ENCODE measurements at places on chromosomes 5 and 9.

DNA sequence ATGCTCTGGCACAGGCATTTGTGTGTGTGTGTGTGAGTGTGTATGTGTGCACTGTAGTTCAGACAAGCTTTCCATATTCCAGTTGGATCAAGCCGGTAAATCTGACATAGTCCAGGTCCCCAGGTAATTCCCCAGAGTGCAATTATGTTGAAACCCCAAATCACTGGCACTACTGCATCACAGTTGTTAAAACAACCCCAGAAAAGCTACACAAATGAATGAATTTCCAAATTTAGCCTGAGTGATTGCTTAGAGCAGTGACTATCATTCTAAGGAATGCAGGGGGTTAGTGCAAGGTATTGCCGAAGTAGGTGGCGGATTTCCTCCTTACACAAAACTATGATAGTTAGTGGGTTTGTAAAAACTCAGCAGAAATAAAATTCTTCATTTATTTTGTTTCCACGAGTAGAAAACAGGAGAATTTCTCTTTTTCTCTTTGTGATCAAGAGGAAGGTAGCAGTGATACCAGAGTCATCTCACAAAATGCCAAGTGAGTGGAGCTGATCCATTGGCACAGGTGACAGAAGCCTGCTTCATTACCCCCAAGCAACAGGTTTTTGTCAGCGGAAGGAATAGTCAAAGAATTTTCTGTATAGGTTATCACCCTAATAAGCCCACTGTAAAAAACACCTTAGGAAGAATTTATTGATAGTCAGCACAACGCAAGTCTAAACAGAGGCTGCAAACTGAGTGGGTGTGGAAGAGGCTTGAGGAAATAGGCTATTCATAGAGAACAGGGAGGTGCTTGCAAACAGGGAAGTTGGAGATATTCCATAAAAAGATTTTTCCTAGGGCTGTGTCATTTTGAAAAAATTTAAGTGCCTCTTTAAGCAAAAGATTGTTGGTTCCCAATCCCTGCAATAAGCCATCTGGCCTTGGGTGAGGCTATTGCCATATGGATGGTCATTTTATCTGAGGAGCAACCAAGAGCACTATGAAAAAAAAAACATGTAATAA, 385.1 kb downstream of the CHSY3 start:
- no peak for DNase-seq

DNA sequence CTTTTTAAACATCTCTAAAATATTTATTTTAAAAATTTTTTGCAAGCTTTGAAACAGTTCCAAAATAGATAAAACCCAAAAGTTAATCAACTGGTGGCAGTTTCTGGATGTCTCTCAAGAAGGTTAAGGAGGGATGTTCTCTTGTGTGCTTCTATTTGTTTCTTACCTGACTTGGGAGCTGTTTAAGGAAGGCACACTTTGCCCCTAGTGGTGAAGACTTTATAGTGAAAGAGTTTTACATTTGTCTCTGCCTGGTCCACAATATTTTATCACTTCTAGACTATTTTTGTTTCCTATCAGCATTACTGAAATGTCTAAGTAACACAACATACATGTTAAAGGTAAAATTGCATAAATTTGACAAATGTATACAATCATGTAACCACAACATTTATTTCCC, 552.8 kb downstream of the SEMA5A start:
- no peak for DNase-seq

DNA sequence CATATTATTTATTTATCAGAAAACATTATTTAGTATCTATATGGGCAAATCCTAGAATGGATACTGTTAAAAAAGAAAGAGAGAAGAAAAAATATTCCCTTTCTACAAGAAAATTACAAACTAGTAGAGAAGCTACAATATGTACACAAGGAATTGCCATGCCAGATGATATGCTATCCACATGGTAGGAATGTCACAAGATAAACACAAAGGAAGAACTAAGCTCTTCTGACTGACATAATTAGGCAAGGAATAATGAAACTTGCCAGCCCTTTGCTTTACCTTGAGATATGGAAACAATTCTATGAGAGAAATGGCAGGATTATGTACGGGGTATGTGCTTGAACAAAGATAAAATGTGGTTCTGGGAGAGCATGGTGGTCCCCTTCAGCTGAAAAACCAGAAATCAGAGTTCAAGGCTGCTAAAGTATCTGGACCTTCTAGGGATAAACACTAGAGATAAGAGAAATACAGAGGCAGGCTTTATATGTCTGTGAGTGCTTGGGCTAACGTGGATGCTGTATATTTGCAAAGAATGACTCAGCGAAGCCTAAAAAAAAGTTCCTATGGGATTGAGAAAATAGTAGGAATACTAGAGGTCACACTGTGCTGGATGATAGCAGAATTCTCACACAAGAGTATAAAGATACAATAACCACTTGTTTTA, 451.6 kb downstream of the TLE1 start:
- DNase-seq: no peak

- no peak for DNase-seq
These were observed 55.9 kb downstream of the FNBP1 start for GRCh38 chr9:129987047-129987446.

DNA sequence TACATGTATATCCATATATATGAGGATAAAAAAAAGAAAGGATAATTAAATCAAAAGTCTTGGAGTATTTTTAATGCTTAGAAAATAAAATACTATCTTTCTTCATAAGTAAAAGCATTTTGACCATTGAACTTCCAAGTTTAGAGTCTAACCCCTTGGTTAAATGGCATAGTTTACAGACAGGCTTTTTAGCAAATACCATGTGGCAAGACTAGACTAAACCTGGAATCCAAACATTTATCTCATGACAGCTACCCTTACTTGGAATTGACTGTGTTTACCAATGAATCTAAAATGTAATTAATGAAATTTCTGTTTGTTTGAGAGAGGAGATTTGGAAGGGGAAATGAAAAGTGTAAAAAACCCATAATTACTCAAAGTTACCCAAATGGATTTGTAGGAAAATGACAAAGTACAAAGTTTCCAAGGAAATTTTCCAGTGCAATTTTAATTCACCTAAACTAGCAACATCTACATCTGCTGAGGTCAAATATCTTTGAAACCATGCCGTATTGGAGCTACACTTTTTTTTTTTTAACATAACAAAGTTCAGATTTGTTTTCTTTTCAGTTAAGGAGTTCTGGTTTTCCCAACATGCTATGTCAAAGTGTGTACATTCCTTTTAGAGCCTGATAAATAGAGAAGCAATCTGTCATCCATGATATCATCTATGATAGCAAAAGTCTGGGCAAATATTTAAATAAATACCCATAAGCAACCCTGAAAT, 272.1 kb upstream of the DAB2 start:
- DNase-seq: no peak

GRCh38 chr9:18980189-18980588, 52.8 kb downstream of the SAXO1 start:
- DNase-seq: no peak

- DNase-seq: peak; percentile 34
These were observed 5.7 kb upstream of the LARP1 start for GRCh38 chr5:154749491-154749890.

GRCh38 chr9:4504250-4504649, 14.0 kb downstream of the SLC1A1 start:
- DNase-seq: no peak

DNA sequence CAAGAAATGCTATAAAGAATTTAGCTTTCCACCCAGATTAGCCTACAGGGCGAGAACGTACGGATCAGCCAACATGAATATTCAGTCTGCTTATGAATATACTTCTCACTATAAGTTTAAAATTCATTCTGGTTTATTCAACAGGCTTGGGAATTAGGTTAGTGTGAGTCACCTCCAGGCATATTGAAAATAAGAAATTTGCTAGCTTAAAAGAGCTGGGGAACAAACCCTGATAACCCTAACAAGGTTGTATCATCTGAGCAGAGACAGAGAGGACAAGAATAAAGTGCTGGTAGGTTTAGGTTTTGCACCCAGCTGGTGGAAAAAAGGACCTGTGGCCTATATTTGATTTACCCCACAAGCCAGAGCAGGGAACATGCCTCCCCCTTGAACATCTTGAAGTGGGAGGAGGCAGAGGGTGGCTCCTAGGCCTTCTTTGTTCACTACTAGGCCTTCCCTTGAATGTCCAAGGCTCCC, 12.3 kb downstream of the FNBP1 start:
- no peak for DNase-seq

DNA sequence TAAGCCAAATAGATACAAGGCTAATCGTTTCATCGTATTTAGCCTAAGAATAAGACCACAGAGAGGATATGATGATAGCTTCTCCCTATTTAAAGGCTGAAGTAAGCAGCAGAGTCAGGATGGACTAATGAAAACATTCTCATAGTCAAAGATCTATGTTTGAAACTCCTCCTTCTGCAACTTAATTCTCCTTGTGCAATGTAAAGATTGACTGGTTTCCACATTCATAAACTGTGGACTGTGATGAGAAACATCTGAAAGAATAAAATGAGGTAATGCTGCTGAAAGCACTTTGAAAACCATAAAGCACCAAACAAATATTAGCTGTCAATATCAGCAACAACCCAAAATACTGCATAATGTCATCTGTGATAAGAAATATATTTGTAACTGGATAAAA, 361.9 kb downstream of the CSNK1G3 start:
- no peak for DNase-seq

DNA sequence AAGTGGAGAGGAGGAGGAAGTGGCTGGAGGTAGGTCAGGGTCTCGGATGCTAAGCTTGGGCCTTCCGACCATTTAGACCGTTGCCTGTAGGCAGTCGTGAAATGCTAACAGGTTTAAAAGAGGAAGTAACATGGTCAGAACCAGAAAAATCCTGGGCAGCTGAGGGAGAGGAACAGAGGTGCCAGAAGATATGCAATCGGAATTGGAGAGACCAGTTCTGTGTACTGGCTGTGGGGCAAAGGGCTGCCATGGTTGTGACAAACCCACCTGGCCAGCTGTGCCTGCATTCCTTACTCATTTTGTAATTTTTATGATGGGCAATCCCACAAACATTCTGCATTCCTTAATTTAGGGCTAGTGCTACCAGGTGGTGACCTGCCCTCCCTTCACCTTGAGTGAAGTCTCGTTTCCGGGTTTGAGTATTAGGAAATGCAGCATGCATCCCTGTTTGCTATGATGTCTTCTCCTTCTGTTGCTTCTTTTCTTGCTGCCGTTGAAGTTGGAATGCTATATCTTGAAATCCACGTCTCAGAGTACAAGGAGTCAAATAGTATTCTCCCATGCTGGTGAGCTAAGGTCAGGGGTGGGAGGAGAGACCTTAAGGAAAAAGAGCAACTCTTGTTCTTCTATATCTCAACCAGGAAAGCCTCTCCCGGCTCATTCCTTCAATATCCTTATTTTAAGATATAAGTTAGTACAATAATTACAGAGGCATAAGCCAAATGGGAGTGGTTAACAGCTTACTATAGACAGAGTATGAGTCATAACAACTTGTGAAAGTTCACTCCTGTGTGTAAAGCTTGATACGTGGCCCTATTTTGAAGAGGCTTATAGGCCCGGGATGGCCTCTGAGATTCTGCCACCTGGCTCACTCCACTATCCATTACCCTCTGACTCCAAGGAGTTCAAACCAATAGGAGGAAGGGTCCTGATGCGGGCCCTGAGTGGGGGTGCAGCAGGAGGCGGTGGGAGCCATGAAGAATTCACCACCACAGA, 37.0 kb downstream of the B4GALT1 start:
- DNase-seq: peak; percentile 19

GRCh38 chr9:33778700-33779351, 16.5 kb upstream of the PRSS3 start:
- DNase-seq: peak; percentile 41

Measured in right hindlimb (tissue), 1 donor.